Small intestine (tissue), 16 donors: ENCODE measurements at places on chromosomes 7 and 10. TPM values are rescaled to one million over a fixed set of nuclear protein-coding genes. Genes with fewer than 3 reads are reported as not detected.

Gene CEP55
- 21.7 TPM for polyA plus RNA-seq

Gene GPR15LG
- not detected for polyA plus RNA-seq

Gene CXCL12
- polyA plus RNA-seq = 32.4 TPM

Gene IFIT3
- polyA plus RNA-seq = 17.2 TPM

Gene CALHM3
- polyA plus RNA-seq = 0.13 TPM

Gene RSU1
- polyA plus RNA-seq = 19.2 TPM

Gene FAM237B
- 0.04 TPM for polyA plus RNA-seq

Gene PODXL
- polyA plus RNA-seq = 24.2 TPM

DNA sequence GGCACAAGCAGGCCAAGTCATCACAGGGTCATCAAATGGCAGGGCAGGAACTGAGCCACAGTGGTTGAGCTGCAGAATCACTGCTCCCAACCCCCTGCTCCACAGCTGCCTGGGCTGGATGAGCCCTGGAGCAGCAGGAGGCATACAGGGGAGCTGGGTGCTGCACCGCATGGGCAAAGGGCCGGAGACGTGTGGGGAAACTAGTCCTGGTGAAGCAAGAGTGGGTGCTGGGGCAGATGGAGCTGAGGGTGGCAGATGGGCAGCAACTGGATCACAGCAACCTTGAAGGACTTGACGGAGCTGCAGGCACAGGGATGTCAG is 16.0 kb upstream of the VOPP1 start:
- H3K27me3 ChIP-seq = no peaks in the 10 kb centered on the region
- H3K36me3 ChIP-seq = no peaks in the 10 kb centered on the region
- DNase-seq = no peak
- no peak overlapping the region for H3K4me3 ChIP-seq
- no peak overlapping the region for H3K27ac ChIP-seq

- no peak overlapping the region for H3K4me3 ChIP-seq
- H3K4me1 ChIP-seq = no peaks in the 10 kb centered on the region
- no peaks in the 10 kb centered on the region for H3K27me3 ChIP-seq
- H3K36me3 ChIP-seq = no peaks in the 10 kb centered on the region
- no peak overlapping the region for H3K27ac ChIP-seq
Observed at GRCh38 chr10:116421815-116422214, 5.8 kb upstream of the PNLIPRP3 start.

DNA sequence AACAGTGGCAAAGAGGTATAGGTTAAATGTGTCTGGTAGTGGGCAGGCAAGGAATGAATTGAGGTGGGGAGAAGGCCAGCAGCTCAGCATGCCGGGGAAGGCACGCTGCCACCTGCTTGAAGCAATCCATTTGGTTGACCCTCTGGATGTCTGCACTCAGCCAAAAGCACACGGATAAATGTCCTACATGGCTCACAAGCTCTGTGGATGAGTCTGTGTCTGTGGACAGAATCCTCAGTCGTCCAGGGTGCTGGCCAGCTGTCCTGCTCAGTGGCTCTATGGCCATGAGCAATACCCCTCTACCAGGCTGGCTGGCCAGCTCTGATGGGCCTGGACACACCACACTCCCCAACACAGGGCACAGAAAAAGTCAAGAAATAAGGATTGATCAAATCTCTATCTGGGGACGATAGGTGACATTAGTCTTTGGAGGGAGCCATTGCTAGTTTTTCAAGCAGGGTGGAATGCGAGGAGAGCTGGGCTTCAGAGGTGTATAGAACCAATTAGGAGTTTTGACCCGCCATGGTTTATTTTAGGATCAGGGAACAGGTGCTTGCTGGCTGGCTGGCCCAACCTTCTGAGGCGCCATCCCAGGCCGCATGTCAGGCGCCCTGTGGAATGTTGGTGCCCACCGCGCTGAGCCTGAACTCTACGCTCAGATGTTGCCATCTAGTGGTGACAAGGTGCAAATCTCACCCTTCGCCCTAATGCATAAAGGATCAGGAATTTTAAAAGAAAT is 493.4 kb downstream of the TNS3 start:
- no peaks in the 10 kb centered on the region for H3K4me1 ChIP-seq
- no peak overlapping the region for H3K4me3 ChIP-seq
- H3K27ac ChIP-seq = no peak overlapping the region
- peak; percentile 71 for DNase-seq
- H3K27me3 ChIP-seq = no peaks in the 10 kb centered on the region

DNA sequence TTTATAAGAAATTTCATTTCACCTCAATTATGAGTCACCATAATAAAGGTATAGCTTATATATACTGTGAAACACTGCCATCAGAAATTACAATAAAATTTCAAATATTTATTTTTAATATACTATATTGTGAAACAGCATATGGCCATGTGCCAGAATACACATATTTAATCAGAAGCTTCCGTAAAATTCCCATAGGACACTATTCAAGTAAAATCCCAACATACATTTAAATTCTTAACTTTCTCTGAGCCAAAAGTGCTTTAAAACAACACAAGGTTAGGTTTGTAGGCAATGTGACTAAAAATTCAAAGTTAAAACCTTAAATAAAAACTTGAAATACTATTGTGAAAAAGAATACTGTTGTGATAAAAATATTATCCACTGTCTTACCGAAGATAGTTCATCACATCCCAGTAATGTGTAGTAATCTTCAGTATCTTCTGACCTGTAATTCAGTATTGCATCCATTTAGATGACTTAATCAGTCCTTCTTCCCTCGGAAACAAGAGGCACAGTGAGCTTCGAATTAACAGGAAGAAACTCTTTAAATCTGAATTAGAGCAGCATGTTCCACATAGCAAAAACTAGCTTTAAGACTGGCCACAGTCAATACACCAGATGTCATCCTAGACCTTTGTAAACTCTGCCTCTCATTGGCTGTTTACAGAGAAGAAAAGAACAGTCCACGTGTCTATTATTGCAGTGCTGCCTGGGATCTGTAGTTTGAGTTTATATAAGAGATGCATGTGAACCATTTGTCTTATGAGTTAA is at the start of gene DNAJC12:
Gene DNAJC12 (minus strand): TSS at position 648 of the 774 bp plus-strand sequence. CDS start 177 bp downstream, at position 471.
- H3K4me1 ChIP-seq = no peaks in the 10 kb centered on the region
- no peak within 1 kb of the TSS for H3K4me3 ChIP-seq
- DNase-seq = peak; percentile 62
- H3K36me3 ChIP-seq = no peaks in the 10 kb centered on the region
- H3K27me3 ChIP-seq = no peaks in the 10 kb centered on the region

DNA sequence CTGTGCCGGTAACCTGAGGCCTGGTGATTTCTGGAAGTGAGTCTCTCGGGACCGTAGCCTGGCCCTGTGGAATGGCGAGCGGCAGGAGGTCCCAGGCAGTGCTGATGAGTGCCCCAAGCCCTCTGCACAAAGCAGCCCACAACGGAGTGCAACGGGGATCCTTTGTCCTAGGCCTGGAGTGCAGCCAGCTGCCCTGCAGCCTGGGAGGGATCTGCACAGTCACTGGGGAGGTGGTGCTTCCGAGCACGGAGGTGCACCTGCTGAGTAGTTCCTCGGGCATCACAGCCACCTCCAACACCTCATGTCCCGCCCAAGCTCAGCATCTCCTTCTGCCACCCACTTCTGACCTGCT is 162.8 kb upstream of the ZMIZ1 start:
- H3K4me1 ChIP-seq = peaks cover 13% of the 10 kb centered on the region
- DNase-seq = no peak
- no peak overlapping the region for H3K4me3 ChIP-seq
- no peaks in the 10 kb centered on the region for H3K36me3 ChIP-seq
- H3K27me3 ChIP-seq = no peaks in the 10 kb centered on the region

DNA sequence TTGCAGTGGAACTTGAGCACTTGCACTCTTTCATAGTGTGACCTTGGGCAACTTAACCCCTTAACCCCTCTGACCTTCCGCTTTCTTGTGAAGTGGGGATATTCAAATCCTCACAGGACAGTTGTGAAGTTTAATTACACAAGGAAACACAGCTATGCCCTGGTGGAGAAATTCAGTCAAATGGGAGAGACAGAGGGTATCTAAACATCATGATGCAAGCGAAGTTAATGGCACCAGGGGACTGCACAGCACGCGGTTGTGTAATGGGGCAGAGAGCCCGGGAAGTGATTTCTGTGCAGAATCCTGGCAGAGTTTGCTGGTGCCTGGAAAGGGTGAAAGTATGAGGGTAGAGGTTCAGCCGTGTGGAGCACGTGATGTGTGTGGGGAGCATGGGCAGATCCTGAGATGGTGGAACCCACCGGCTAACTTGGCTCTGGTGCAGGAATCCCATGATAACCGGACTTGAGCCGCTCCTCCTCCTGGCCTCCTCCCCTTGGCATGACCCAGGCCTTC is 51.7 kb downstream of the SNX10 start:
- H3K4me3 ChIP-seq = no peak overlapping the region
- H3K36me3 ChIP-seq = no peaks in the 10 kb centered on the region
- no peak overlapping the region for H3K27ac ChIP-seq
- H3K27me3 ChIP-seq = no peaks in the 10 kb centered on the region

DNA sequence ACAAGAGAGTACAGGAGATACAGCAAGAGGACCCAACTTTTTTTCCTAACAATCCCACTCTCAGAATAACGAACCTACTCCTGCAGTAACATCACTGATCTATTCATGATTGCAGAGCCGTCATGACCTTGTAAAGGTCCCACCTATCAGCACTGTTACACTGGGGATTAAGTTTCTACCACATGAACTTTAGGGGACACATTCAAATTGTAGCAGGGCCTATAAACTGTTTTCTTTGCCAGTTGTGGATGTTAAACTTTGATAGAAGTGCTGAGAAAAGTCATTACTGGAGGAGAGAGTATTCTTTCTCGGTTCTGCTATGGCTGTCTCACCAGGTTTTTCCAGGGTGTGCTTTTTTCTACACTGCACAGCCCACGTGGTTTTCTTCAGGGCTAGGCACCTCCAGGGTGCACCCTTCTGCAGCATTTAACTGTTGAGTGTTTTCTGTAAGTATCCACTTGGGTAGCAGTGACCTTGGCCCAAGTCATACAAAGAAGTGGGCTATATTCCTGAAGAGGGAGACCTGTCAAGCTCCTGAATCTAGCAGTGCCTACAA is 131.6 kb upstream of the AHR start:
- H3K27me3 ChIP-seq = no peaks in the 10 kb centered on the region
- H3K4me3 ChIP-seq = no peak overlapping the region
- H3K36me3 ChIP-seq = no peaks in the 10 kb centered on the region
- DNase-seq = no peak

GRCh38 chr10:103637927-103638557 is 144.5 kb downstream of the NEURL1 start:
- H3K4me3 ChIP-seq = no peak overlapping the region
- H3K36me3 ChIP-seq = peaks cover 72% of the 10 kb centered on the region
- H3K27ac ChIP-seq = no peak overlapping the region
- H3K27me3 ChIP-seq = no peaks in the 10 kb centered on the region

DNA sequence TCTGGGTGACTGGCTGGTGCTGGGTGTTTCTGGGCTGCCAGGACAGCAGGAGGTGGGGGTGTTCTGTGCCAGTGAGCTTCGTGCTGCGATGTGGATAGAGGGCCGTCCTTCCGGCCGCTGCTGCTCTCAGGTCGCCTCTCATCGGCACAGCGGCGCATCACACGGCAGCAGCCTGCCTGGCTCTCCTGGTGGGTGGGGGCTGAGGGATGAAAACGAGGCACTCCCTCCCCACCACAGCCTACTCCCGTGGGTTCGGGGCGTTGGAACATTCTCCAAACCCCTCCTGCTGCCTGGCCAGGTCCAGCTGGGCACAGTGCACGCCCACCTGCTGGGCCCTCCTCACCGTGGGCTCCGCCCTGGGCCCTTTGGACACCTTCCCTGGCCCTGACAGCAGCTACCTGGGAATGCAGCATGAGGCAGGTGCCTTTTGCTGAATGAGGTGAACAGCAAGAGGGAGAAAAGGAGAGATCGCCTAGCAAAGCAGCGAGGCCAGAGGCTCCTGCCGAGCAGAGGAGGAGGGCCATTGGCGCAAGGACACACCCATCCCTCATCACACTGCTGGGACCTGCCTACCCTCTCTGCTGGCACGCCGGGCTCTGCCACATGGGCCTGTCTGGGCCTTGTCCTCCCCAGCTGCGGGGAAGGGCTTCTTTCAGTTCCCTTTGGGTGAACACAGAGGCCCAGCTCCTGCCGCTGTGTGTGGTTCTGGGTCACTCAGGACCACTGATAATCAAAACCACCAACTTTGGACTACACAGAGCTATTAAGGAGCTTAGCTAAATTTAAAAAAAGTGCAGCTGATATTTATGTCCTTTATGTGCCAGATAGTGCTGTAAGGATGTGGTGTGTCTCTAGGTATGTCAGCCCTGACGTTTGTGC is 33.4 kb downstream of the INPP5A start:
- no peaks in the 10 kb centered on the region for H3K27me3 ChIP-seq
- DNase-seq = peak; percentile 67
- peak overlapping the region; percentile 8 for H3K27ac ChIP-seq
- H3K4me3 ChIP-seq = no peak overlapping the region

GRCh38 chr7:146670532-146670931 is 553.9 kb downstream of the CNTNAP2 start:
- H3K36me3 ChIP-seq = no peaks in the 10 kb centered on the region
- no peak overlapping the region for H3K4me3 ChIP-seq
- H3K27ac ChIP-seq = no peak overlapping the region
- H3K27me3 ChIP-seq = no peaks in the 10 kb centered on the region
- no peaks in the 10 kb centered on the region for H3K4me1 ChIP-seq

GRCh38 chr10:124916098-124916584 is 25.8 kb upstream of the ZRANB1 start:
- peaks cover 4% of the 10 kb centered on the region for H3K4me1 ChIP-seq
- H3K27ac ChIP-seq = peak overlapping the region; percentile 93
- no peaks in the 10 kb centered on the region for H3K36me3 ChIP-seq
- no peak for DNase-seq
- H3K4me3 ChIP-seq = peak overlapping the region; percentile 95
- no peaks in the 10 kb centered on the region for H3K27me3 ChIP-seq

- H3K4me1 ChIP-seq = no peaks in the 10 kb centered on the region
- DNase-seq = no peak
- no peaks in the 10 kb centered on the region for H3K36me3 ChIP-seq
- H3K4me3 ChIP-seq = no peak overlapping the region
- no peak overlapping the region for H3K27ac ChIP-seq
Observed at GRCh38 chr10:48429309-48429708, 122.8 kb downstream of the MAPK8 start.

DNA sequence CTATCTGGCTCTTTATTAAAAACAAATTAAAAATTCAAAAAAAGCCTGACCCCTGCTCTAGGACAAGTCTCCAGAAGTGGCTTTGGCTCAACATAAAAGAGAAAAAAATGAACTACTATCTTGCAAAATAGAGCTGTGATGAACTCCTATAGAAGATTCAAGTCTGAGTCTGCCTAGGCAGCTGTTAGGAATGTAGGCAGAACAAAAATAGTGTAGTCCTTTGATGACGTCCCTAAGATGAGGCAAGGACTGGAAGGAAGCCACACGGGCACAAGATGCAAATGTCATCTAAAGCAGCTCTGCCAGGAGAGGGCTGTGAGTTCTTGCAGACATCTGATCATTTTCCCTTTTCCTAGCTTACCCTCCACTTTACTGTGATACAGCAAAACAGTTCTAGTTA is 20.5 kb downstream of the ASNS start:
- no peak for DNase-seq
- no peak overlapping the region for H3K27ac ChIP-seq
- H3K27me3 ChIP-seq = no peaks in the 10 kb centered on the region

DNA sequence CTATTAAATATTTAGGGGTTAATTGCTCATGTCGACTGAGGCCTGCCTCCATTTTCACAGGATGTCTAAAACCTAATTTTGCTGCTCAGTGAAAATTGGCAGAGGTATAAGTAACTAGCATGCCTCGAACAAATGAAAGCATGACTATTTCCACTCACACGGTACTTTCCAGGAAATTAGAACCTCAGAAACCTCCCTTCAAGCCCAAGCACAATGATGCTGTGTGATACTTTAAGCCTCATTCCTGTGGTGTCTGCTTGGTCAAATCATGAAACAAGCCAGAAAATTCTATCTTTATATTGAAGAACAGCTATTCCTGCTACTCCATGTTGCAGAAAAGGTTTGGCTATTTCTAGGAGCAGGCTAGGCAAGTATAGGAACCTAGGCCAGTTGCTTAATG is 203.0 kb downstream of the SORCS3 start:
- H3K27me3 ChIP-seq = no peaks in the 10 kb centered on the region
- no peak overlapping the region for H3K4me3 ChIP-seq
- H3K36me3 ChIP-seq = no peaks in the 10 kb centered on the region
- no peak for DNase-seq
- no peak overlapping the region for H3K27ac ChIP-seq
- no peaks in the 10 kb centered on the region for H3K4me1 ChIP-seq
